ENCODE measurements at places on chromosomes 4 and X. TPM values are rescaled to one million over a fixed set of nuclear protein-coding genes. Genes with fewer than 3 reads are reported as not detected.

- DNase-seq: no peak
Measured at GRCh38 chr4:142355421-142355930, 490.6 kb downstream of the INPP4B start.

The PAGE2 gene
- not detected for total RNA-seq

DNA sequence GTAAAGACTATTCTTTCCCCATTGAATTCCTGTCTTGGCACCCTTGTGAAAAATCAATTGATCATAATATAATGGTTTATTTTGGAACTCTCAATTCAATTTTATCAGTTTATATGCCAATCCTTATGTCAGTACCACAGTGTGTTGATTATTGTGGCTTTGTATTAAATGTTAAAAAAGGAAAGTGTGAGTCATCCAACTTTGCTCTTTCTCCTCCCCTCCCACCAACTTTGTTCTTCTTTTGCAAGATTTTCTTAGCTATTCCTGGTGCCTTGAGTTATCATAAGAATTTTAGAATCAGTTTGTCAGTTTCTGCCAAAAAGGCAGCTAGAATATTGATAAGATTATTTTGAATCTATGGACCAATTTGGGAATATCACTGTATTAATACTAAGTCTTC lies 11.2 kb upstream of the RNF175 start:
- no peak for DNase-seq

The UGT2B17 gene
- total RNA-seq: not detected

The MTMR8 gene
- total RNA-seq: 3.5 TPM

The DEFB131A gene
- not detected for total RNA-seq

The CDKL2 gene
- 1.1 TPM for total RNA-seq

- no peak for DNase-seq
Measured at GRCh38 chr4:163988391-163988790, 493.9 kb downstream of the TMA16 start.

DNA sequence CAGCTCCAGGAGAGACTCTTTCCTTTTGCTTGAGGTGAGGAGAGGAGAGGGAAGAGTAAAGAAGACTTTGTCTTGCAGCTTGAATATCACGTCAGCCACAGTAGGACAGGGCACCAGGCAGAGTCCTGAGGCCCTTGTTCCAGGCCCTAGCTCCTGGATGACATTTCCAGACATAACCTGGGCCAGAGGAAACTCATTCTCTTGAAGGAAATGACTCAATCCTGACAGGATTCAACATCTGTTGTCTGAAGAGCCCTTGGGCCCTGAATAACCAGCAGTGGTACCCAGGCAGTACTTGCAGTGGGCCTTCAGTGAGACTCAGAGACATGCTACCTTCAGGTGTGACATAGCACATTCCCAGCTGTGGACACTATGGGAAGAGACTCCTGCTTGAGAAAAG lies 62.8 kb downstream of the FGF16 start:
- no peak for DNase-seq

GRCh38 chr4:38117591-38117990 lies 157.4 kb downstream of the PTTG2 start:
- DNase-seq: no peak
